Lung microvascular endothelial cell (primary cell): ENCODE measurements at places on chromosomes 1 and 21. TPM values are rescaled to one million over a fixed set of nuclear protein-coding genes. Genes with fewer than 3 reads are reported as not detected.
A peak's percentile ranks its signal among the peaks of the same experiment; 100 is the strongest.

MAP3K7CL gene
- total RNA-seq = 2.2 and 3.0 TPM in 2 replicates

GRCh38 chr1:174769961-174770549 lies 229.7 kb upstream of the CACYBP start:
- peak; percentile 69 for DNase-seq

DNA sequence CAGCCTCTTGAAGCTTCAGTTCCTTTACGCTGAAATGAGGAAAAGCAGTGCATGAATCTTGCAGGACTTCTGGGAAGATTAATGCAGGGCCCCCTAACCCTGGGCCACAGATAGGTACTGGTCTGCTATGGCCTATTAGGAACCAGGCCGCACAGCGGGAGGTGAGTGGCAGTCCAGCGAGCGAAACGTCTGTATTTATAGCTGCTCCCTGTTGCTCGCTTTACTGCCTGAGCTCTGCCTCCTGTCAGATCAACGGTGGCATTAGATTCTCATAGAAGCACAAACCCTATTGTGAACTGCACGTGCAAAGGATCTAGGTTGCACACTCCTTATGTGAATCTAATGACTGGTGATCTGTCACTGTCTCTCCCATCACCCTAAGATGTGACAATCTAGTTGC lies 130.2 kb downstream of the CHRM3 start:
- no peak for DNase-seq

DNA sequence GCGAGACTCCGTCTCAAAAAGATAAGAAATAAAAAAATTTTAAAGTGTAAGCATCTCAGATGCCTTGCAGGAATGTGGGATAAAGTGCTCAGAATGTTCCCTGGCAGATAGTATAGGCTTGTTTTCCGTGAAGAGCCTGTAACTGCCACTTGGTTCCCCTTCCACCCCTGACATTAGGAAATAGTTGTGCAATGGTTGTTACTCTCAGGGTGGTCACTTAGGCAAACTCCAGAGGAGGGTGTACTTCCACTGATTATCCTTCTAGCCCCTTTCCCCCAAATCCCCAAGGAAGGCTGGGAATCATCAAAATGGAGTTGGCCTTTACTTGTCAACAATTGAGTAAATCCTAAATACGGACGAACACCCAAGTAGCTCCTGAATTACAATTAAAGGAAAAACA lies 10.4 kb downstream of the RPL11 start:
- no peak for DNase-seq

DNA sequence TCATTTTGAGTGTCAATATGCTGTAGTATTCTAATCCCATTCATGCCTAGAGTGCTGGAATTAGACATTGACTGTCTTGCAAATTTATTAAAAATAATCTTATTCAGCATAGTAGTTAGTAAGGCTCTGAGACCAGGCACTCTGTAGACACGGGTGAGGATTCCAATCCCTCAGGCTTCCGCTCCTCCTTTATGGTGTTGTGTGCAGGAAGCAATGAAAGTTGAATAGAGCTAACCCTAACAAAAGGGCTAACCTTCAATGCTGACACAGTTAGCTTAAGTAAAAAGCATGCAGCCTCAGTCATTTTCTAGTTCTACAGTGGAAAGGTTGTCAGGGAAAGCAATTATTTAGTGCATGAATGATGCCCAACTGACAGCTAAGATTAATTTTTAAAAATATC lies 199.6 kb upstream of the SGIP1 start:
- DNase-seq = peak; percentile 61

CRP gene
- not detected in 2 replicates for total RNA-seq

GRCh38 chr1:233257786-233258185 lies 37.7 kb downstream of the PCNX2 start:
- no peak for DNase-seq

CR2 gene
- total RNA-seq = not detected in 2 replicates

TAS1R1 gene
- not detected in 2 replicates for total RNA-seq

MATN1 gene
- under 0.01 TPM in 2 replicates for total RNA-seq

DNA sequence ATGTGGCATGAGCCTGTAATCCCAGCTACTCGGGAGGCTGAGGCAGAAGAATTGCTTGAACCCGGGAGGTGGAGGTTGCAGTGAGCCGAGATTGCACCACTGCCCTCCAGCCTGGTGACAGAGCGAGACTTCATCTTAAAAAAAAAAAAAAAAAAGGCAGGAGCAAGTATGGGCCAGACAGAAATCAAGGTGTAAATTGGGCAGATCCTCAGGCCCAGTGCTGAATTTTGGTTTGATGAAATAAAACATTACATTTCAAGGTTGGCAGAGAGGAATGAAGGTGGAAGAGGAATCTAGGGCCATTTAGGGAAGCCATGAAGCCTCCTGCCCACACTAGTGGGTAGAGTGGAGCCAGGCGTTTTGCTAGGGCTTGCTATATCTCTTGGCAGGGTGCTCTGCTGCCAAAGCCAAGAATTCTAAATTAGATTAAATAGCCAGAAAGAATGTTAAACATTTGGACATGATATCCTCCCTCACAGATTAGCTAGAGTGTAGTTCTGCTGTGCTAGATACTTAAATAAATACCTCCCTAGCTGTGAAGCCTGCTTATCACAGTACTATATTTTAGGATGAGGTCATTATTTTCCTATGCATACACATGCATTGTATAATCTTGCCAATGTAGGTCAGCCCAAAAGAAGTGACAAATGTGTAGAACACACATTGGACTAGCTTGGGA lies 16.6 kb upstream of the LGALS8 start:
- no peak for DNase-seq

DNA sequence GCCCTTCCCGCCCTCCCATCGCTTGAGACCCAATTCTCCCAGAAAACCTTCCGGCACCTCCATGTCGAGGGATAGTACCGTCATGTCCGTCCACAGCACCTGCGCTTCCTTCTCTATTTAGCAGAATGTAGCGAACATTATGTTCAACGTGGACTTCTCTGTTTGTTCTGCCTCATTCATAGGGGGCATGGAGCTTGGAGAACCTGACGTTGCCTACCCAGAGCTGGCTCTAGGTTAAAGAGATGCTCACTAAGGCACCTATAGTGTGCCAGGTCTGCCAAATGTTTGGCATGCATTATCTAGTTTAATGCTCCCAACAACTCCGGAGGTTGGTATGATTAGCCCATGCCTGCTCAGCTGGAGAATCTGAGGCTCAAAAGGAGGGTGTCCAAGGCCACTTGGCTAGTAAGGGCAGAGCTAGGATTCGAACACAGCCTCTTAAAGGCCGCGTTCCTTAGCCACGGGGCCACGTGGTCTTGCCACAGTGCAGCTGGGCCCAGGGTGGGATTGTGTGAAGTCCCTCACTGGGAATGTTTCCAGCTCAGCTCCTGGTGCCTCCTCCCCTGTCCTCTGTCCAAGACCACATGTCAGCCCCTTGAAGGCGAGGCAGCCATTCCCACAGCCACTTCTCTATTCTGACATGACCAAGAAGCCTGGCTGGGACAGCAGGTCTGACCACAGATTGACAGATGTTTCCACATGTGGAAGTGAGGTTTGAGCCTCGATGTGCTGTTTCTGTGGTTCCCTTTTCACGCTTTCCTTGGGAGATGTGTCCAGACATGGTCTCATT lies 57.8 kb downstream of the RUNX3 start:
- no peak for DNase-seq

DNA sequence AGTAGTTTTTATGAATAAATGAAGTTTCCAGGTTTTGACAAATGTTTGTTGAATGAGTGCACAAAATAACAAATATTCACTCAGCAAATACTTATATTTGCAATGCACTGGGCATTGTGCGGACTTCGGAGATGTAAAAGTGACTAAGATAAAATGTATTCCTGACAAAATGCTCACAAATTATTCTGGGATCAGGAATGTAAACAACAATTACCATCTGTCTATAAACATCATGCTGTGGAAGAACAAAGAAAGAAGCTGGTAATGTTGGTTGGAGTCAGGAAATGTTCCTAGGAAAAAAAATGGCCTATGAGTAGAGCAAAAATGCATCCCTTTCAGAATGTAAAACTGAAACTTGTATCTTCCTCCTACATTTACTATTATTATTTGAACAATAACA lies 68.5 kb downstream of the CRB1 start:
- DNase-seq = no peak

- no peak for DNase-seq
Observed at GRCh38 chr1:70717211-70717610, 306.1 kb downstream of the CTH start.

DNA sequence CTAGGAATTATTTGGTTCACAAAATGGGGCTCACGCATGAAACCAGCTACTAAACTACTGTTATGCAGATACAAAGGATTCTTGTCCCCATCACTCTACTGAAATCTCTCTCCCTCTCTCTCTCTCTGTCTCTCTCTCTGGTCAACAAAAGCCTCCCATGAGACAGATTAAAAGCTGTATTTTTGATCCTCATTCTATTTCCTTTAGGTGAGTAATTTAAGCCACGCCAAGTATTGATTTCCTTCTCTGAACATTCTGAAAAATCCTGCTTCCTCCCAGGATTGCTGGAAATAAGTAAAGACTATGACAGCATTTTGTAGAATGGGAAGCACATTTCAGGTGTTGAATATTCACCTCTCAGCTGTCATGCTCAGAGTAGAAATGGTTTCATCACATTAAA lies 43.7 kb downstream of the PRDX6 start:
- no peak for DNase-seq

GRCh38 chr1:192998536-192998935 lies 60.6 kb downstream of the UCHL5 start:
- DNase-seq = no peak

DNA sequence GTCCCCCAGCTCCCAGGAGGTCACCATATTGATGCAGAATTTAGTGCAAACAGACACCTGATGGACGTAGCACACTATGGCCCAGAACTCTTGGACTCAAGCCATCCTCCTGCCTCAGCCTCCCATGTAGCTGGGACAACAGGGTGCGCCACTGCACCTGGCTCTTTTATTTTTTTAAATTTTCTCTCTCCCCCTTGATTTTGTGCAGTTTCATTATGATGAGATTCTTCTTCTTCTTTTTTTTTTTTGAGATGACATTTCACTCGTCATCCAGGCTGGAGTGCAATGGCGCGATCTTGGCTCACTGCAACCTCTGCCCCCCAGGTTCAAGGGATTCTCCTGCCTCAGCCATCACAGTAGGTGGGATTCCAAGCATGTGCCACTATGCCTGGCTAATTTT lies 63.8 kb downstream of the RPS6KA1 start:
- no peak for DNase-seq

DNA sequence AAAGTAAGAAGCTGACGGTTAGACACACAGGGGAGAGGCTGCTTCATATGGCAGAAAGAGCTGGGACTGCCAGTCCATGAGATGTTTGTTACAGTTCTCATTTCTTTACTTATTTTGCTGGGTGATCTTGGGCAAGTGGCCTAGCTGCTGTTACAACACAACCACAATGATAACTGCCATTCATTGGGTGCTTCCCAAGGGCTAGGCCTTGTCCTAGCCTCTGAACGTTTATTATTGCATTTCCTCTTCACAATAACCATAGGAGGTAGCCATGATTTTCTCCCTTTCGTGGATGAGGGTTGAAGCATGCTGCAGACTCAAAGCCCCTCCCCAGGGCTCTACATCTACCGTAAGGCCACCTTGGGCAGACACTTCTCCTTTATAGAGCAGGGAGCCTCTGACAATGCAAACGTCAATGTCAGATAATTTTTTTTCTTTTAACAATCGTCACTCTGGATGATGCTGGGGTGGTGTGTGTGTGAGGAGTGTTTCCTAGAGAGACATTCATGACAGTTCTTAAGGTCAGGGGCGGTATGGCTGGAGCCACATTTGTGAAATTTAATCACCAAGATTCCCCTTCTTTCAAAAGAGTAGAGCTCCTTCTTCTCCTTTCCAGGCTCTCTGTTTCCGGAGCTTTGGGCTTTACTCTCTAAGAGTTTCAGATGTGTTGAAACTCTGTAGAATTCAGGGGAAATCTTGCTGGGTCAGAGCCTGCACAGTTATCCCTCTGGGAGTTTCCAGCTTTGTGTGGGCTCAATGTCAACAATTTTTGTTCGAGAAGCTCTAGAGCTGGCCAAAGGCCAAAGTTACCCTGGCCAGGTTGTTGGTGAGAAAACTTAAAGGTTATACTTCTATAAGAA lies 138.5 kb upstream of the SGIP1 start:
- DNase-seq = no peak

OR14K1 gene
- not detected in 2 replicates for total RNA-seq

DNA sequence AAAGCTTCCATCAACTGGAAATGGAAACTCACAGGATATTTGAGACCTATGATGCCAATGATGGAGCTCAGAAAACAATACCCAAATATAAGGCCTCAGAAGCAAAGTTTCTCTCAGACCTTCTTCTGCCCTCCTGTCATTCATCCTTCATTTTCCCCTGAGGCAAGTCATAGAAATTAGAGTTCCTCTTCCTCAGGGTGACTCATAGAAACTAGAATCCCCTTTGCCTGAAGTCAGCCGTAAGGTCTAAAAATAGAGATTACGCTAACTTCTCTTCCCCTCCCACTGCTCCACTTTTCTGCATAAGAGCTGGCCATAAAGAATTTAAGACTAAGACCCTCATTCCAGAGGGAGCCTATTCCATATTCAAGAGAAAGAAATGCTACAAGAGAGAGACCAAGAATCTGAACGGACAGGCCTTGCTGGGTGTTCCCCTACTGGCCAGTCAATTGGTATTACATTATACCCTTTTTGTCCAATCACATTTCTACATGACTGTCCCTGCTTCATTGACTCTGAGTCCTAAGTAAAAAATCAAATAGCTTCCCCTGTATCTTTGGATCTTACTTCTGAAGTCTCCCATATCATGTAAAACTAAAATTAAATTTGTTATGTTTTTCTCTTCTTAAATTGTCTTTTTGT lies 994.9 kb downstream of the ADGRL2 start:
- DNase-seq = no peak

LCE1B gene
- total RNA-seq = not detected in 2 replicates

GRCh38 chr21:15064576-15065391 lies at the start of gene NRIP1:
Gene NRIP1, minus strand, starts transcription at chr21:15065000. Its CDS starts 96,808 bp downstream, at chr21:14968192.
- DNase-seq = peak; percentile 94

DNA sequence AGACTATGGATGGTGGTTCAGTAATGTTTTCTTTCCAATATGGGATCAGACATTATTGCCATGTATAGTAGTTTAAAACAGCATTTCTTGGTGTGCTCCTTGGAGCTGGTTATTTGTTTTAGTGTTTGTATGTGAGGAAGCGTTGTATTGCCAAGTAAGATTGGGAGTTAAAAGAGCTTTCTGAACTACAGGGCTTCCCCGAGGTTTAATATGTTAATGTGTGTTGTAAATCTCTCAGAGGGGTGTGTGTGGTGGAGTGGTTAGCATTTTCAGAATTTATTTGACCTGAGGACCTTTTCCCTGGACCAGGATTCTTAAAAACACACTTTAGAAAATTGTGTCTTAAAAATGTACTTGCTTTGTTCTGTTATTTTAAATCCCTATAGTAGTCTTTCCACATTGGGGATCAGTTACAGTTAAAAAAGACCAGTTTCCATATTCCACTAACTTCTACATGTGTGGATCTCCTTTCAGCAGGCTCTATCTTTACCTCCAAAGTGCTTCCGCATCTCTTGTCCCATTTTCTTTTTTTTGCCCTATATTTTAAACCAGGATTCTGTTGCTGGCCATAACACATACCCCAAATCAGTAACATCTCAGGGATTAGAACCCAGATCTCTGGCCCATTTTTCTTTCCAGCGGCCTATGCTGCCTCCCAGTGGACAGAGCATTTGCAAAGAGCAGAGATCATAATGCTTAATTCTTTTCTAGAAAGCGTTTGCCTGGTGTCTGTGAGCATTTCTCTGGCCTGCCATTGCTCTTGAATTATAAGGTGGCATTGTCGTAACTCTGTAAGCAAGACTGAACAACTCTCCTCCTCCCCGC lies 58.6 kb downstream of the PBX1 start:
- DNase-seq = peak; percentile 21

GSTM3 gene
- 36.3 and 42.9 TPM in 2 replicates for total RNA-seq

C4BPA gene
- not detected in 2 replicates for total RNA-seq

TRIM58 gene
- under 0.01 and 0.22 TPM in 2 replicates for total RNA-seq

GRCh38 chr1:53160924-53161378 lies 18.5 kb upstream of the SLC1A7 start:
- no peak for DNase-seq
